AG09309 (cell line): ENCODE measurements at places on chromosomes 16 and 17.

GRCh38 chr17:59330053-59330942 lies 1.2 kb upstream of the YPEL2 start:
- DNase-seq, result no peak

- DNase-seq, result no peak
Measured at GRCh38 chr16:89308391-89309333, 91.2 kb downstream of the ZNF778 start.

DNA sequence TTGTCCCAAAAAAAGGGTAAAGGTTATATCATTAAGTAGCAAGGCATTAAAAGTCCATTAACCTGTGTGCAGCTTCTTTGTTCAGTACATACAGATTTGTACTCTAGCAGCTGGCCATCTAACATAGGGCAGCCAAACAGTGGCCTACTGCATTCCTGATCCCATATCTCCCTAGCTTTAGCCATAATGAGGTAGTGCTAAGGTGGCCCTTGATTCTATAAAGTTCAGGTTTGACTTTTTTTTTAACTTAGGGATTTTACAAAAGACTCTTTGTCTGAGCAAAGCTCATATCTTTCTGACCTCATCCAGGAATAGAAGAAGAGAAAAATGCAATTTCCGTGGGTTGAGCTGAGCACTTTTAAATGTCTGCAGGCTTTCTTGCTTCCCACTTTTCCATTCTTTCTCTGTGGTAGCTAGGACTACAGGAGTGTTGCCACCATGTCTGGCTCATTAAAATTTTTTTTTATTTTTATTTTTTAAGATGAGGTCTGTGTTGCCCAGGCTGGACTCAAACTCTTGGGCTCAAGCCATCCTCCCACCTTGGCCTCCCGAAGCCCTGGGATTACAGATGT lies 19.5 kb upstream of the CDC6 start:
- DNase-seq, result no peak

GRCh38 chr17:56119191-56119590 lies 34.1 kb upstream of the ANKFN1 start:
- no peak for DNase-seq

DNA sequence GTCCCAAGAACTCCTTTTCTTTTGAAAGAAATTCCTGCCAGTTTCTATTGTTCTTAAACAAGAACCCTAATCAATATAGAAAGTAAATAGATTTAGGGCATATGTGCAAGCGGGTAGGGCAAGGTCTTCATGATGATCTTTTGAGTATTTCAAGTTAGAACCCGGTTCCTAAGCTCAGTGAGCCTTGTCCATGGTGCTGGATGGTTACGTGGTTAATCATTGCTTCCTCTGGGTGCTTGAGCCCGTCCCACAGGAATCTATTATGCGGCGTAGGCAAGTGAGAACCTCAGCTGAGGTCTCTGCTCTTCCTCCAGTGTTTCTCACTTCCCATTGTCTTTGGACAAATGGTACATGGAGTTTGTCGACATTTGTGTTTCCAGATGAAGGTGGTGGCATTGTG lies 580.8 kb upstream of the EEF2KMT start:
- no peak for DNase-seq

GRCh38 chr17:63185420-63185819 lies 219.4 kb downstream of the TANC2 start:
- no peak for DNase-seq

DNA sequence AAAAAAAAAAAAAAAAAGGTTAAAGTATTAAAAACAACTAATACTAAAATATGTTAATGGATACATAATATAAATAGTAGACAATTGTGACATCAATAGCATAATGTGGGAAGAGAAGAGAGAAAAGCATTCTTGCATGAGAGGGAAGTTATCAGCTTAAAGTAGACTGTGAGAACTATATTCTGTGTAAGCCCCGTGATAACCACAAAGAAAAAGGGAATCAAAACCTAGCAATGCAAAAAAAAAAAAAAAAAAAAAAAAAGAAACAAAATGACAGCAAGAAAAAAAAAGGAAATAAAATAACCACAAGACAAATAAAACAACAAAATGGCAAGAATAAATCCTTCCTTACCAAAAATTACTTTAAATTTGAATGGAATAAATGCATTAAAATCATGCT lies 39.8 kb upstream of the MYLK3 start:
- DNase-seq, result no peak

- DNase-seq, result no peak
Measured at GRCh38 chr16:5580296-5580695, 482.7 kb upstream of the EEF2KMT start.

GRCh38 chr16:85338638-85338982 lies 226.3 kb upstream of the CIBAR2 start:
- DNase-seq, result no peak

GRCh38 chr16:88287219-88287618 lies 95.5 kb upstream of the ZNF469 start:
- DNase-seq, result no peak

GRCh38 chr17:44033861-44034408 lies 19.2 kb upstream of the TMEM101 start:
- DNase-seq, result no peak

- no peak for DNase-seq
Measured at GRCh38 chr16:84820305-84820684, 510 bp downstream of the CRISPLD2 start.

DNA sequence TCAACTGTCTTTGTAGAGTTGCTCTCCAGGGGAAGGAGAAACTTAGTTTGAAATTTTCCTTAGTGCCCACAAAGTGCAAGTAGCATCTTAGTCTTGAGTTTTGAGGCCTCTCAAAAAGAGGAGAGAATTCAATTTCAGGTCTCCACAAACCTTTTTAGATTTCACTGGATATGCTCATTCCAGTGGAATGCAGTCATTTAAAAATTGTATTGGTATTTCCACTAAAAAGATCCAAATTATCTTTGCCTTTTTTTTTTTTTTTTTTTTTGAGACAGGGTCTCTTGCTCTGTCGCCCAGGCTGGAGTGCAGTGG lies 6.9 kb upstream of the FOXJ1 start:
- DNase-seq, result no peak

DNA sequence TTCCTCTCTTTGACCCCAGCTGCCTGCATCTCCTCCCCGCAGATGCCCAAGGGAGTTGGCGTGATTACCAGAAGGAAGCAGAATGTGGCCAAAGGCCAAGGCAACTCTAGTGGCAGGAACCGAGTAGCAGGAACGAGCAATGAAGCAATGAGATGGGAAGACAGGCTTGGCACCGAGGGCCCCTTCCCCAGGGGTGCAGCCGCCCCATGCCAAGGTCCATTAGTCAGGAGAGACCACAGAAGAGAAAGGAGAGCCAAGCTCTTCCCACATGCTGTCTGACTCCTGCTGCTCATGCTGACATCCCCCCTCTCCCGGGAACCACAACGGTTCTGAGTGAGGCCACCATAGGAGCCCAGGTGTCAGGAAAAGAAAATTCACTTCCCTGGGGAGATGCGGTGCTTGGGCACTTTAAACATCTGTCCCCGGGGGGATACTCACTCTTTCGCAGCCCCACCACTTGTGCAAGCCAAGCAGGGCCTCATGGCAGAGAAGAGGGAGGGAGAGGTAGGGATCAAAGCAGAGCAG lies 67.4 kb downstream of the MYO18A start:
- no peak for DNase-seq

GRCh38 chr17:50629902-50630301 lies 4.8 kb upstream of the ABCC3 start:
- DNase-seq, result no peak

GRCh38 chr16:57991551-57992059 lies 8.9 kb downstream of the ZNF319 start:
- no peak for DNase-seq

GRCh38 chr17:7695586-7695985 lies 7.3 kb downstream of the WRAP53 start:
- DNase-seq, result no peak

GRCh38 chr16:57482845-57483545 lies 3.3 kb downstream of the DOK4 start:
- DNase-seq, result no peak

- no peak for DNase-seq
Measured at GRCh38 chr17:28421787-28422305, 15.8 kb upstream of the SLC46A1 start.

GRCh38 chr17:73630531-73630930 lies 13.7 kb downstream of the SDK2 start:
- DNase-seq, result no peak

DNA sequence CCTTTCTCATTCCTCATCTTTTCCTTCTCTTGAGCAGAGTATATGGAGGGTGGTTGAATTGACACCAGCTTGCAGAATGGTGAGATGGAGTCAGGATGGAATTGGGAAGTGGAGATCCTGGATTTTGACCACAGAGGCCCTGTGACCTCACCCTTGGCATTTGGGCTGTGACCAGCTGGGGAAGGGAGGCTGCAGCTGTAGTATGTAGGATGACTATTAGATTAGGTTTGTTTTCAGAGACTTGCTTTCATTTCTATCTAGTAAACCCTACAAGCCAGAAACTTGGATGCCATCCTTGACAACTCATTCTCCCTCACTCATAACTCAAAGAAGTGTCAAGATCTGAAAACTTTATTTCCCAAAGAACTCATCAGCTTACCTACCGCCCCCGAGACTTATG lies 5.9 kb downstream of the GNGT2 start:
- no peak for DNase-seq

DNA sequence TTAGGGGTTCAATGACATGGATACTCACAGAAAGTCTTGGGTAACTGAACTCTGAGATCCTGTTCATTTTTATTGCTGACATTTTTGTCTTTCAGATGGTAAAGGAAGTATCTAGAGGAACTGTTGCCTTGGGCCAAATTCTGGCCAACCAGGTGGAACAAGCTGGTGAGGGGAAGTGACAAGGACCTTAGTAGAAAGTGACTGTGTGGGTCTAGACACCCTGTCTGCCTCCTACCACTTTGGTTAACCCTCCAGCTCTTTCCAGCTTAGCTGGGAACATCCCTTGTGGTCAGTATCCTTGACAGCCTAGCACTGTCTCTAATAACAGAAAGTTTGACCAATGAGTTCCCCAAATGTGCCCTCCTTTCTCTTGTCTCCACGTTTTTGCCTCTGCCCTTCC lies 28.8 kb upstream of the PRKCB start:
- no peak for DNase-seq

DNA sequence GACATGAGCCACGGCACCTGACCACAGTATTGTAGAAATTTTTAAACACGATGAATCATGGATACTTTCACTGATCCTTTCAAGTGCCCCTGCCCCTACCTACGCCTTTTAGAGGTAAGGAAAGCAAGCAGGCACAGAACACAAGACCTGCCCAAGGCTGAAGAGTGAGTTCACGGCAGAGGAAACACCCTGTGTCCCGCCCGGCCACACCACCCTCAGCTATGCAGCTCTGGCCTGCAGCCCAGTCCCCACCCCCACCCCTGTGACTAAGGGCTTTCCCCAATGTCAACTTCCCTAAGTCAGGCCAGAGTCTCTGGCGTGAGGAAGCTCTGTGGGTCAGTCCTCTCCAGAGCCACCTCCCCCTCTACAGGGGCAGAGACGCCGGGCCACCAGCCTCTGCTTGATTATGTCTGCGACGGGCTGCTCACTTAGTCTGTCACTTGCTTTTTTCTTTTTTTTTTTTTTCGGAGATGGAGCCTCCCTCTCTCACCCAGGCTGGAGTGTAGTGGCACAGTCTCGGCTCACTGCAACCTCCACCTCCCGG lies 8.4 kb downstream of the SLC16A5 start:
- DNase-seq, result no peak

GRCh38 chr16:14600164-14600563 lies 29.9 kb downstream of the PARN start:
- no peak for DNase-seq

DNA sequence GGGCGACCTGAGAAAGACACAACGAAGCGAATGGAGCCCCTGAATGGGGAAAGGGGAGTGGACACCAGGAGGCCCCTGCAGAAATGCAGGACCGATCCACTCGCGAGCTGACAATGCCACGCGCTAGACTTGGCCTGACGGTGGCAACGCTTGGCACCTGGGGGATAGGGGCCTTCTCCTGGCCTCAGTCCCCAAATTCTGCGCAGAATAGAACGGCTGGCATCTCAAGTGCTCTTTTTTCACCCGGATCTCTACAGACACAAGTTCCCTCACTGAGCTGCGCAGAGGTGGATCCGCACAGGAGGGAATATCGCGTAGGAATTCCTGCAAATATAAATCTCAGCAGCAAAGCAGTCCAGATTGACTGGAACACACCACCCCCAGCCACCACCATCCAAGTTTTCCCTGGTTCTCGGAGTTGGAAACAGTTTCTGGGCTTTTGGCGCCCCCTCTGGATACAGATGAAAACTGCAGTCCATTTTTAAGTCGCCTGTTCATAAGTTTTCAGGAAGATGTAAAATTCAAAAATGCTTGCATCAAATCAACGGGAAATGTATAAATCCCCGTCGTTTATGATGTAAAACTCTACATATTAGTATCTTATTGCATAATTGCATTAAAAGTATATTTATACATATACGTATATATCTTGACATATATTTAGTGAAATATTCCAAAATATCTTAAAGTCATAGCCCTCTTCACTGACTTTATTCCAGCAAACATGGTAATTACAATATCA lies 2.3 kb upstream of the SOX9 start:
- no peak for DNase-seq

- DNase-seq, result no peak
Measured at GRCh38 chr17:6020376-6021010, 49.7 kb upstream of the WSCD1 start.

GRCh38 chr17:9802697-9803096 lies 11.3 kb upstream of the DHRS7C start:
- no peak for DNase-seq

DNA sequence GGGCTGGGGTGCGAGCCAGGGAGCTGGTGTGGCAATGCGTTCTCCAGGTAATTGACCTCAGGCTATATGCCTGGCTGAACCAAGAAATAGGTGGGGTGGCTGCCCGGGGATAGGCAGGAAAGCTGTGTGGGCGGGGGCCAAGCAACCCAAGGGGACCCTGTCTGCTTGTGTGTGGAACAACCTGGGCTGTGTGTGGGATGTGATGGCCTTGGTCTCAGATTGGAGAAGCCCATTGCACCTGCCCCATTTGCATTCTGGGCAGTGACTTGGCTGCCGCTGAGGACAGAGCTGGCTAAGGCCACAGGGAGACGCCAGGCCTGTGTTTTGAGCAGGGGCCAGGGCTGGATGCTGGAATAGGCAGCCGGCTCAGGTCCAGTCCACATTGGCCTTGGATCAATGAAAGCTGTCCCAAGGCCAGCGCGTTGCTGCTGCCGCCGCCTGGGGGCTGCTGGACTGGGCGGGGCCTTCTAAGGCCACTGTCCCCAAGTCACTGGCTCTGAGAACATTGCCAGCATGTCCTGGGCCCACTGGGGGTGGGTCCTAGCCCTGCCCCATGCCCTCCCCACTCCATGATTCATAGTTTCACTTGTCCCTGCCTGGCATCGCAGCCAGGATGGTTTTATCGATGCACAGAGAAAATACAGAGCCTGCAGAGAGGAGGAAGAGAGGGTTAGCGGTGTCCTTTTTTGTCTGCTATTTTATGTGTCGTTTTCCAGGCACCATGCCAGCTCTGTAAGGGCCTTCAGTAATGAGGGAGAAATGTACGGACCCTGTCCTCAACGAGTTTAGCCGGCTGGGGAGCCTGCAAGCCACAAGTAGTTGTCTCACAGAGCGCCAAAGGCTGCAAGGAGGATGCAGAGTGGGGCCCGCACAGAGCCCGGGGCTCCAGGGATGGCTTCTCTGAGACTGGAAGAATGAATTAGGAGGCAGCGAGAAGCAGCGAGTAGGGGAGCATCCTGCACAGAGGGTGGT lies 43.9 kb downstream of the NKD1 start:
- DNase-seq, result no peak

GRCh38 chr17:72872396-72872795 lies 220.1 kb downstream of the SLC39A11 start:
- no peak for DNase-seq

- DNase-seq, result no peak
Measured at GRCh38 chr16:67951485-67951884, 7.6 kb upstream of the LCAT start.
